Activated CD4-positive, alpha-beta T cell treated with anti-CD3 and anti-CD28 coated beads, Interleukin-2, Interleukin-4, amounts not matched to agents 100 ng/mL and 50 ng/mL, durations not matched to agents 16 hours and 8 hours (primary cell): ENCODE measurements at places on chromosomes 3 and 15.

DNA sequence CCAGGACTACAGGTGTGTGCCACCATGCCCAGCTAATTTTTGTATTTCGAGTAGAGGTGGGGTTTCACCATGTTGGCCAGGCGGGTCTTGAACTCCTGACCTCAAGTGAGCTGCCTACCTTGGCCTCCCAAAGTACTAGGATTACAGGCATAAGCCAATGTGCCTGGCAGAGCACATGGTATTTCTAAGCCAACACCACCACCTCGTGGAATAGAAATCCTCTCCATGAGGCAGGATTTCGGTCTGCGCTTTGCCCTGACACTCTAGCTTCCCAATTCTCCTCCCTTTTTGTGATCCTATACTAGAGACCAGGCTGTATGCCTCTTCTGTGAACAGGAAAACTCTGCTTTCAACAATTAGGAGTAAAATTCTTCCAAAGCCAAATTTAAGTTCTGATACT is 372.2 kb downstream of the VGLL3 start:
- DNase-seq = no peak

- no peak for DNase-seq
Observed at GRCh38 chr3:180408654-180409053, 193.3 kb upstream of the TTC14 start.

- no peak for DNase-seq
Observed at GRCh38 chr3:23062982-23063381, 140.1 kb upstream of the UBE2E2 start.

DNA sequence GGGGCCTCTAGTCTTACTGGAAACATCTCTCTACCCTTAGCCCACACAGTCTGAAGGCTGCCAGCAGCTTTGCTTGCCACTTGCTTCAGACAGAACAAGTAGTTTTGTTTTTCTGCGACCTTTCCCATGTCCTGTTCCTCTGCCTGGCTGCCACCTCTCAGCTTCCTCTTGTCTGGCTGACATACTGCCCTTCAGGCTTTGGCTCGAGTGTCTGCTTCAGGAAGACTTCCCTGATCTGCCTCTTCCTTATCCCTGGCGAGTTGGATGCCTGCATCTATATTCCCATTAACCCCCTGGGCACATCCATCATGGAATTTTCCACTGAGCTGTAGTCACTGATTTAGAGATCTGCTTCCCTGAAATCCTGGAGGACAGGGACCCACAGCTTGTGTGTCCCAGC is 25.1 kb upstream of the CPNE9 start:
- no peak for DNase-seq

- no peak for DNase-seq
Observed at GRCh38 chr3:66450390-66451022, 50.3 kb downstream of the LRIG1 start.

DNA sequence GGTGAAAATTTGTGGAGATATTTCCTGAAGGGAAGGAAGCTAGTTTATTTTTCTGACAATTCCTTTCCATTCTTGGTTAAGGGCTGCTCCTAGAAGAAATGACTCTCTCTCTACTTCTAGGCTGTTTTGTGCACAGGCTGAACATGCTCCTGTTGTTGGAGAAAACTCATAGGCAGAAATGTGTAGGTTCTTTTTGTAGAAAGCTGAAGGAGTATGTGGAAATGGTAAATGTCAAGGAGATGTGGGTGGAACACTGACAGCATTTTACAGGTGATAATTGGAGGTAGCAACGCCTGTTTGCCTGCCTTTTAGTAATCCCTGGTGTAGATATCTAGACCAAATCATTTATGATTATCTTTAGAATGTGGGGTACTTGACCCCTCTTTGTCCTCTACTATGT is 322.2 kb upstream of the TBC1D5 start:
- no peak for DNase-seq
